KG1 (cell line): ENCODE measurements at places on chromosomes 6 and 20.

DNA sequence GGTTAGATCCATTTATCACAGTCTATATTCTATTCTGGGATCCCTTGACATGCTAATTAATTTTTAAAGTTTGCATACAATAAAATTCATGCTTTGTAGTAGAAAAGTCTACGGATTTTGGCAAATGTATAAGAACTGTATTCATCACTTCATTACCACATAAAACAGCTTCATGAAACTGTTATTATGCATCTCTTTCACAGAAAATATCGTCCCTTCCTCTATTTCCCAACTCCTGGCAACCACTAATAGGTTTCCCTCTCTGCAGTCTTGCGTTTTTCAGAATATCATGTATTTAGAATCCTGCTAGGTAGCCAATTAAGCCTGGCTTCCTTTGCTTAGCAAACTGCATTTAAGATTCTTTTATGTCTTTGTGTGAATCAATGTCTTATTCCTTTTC, 441.3 kb upstream of the RGS17 start:
- DNase-seq, result no peak

GRCh38 chr6:5302995-5303622, 41.8 kb downstream of the FARS2 start:
- DNase-seq, result no peak

GRCh38 chr6:107442938-107443607, 16.3 kb downstream of the PDSS2 start:
- no peak for DNase-seq

DNA sequence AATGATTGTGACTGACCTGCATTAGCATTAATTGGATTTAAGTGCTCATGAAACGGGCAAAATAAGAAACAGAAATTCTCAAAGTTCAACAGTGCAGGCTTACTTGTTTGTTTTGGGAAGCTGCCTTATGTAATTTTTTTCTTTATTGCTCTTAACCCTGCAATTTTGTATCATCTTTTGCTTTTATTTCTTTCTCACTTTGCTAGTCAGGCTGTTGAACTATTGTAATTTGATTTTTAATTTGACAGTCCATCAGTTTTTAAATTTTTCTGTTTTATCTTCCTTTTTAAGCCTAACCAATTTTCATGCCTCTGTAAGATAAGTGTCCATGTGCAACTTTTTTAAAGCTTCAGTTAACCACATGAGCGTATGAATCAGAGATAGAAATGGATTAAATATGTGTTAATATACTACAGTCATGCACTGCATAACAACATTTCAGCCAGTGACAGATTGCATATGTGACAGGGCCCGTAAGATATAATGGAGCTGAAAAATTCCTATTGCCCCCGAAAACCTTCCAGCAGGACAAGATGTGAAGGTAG, 44.6 kb downstream of the PEX7 start:
- DNase-seq, result no peak

- no peak for DNase-seq
Observed at GRCh38 chr6:147434516-147434915, 74.0 kb upstream of the SAMD5 start.

GRCh38 chr6:126086560-126086959, 100.2 kb downstream of the TRMT11 start:
- no peak for DNase-seq

GRCh38 chr6:170212956-170213636, 77.8 kb downstream of the DLL1 start:
- DNase-seq, result no peak

DNA sequence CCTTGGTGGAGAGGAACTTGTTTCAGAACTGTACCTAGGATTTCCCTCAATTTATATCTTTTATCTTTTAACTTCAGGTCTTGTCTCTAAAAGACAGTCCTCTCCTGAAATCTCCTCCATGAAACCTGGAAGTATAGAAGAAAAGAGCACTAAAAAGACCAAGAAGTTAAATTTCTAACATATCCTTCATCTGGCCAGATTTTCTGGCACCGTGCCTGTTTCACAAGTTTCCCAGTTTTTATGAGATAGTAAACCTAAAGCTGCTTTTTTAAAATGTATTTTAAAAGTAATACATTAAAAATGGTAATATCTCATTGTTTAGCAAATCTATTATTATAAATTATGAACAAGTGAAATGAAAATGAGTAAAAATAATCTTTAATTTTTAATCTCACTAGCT, 348.3 kb upstream of the RSPO3 start:
- no peak for DNase-seq

- no peak for DNase-seq
Observed at GRCh38 chr20:32183947-32184635, 23.5 kb downstream of the PLAGL2 start.

DNA sequence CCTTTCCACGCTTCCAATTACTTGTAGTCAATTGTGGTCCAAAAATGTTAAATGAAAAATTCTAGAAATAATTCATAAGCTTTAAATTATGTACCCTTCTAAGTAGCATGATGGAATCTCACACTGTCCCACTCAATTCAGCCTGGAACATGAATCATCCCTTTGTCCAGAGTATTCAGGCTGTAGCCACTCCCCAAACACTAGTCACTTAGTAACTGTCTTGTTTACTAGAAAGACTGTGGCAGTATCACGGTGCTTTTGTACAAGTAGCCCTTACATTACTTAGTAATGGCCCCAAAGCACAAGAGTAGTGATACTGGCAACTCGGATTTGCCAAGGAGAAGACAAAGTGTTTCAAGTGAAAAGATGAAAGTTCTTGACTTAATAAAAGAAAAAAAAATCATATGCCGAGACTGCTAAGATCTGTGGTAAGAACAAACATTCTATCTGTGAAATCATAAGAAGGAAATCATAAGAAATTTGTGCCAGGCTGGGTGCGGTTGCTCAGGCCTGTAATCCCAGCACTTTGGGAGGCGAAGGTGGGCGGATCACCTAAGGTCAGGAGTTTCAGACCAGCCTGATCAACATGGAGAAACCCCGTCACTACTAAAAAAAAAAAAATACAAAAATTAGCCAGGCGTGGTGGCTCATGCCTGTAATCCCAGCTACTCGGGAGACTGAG, 168.5 kb upstream of the SIM1 start:
- no peak for DNase-seq

DNA sequence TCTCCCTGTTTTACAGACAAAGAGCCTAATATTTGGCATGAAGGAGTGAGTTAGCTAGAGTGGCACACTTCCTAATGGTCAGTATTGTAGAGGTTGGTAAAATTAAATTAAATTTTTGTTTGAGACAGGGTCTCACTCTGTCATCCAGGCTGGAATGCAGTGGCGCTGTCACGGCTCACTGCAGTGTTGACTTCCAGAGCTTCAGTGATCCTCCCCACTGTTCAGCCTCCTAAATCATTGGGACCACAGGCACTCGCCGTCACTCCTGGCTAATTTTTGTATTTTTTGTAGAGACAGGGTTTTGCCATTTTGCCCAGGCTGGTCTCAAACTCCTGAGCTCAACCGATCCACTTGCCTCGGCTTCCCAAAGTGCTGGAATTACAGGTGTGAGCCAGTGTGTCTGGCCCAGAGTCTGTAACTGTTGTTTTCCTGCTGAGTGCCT, 70.9 kb downstream of the SCAND1 start:
- no peak for DNase-seq

GRCh38 chr6:119974430-119975159, 625.0 kb upstream of the MAN1A1 start:
- DNase-seq, result no peak

- DNase-seq, result no peak
Observed at GRCh38 chr6:35746516-35746915, 9.7 kb downstream of the ARMC12 start.

DNA sequence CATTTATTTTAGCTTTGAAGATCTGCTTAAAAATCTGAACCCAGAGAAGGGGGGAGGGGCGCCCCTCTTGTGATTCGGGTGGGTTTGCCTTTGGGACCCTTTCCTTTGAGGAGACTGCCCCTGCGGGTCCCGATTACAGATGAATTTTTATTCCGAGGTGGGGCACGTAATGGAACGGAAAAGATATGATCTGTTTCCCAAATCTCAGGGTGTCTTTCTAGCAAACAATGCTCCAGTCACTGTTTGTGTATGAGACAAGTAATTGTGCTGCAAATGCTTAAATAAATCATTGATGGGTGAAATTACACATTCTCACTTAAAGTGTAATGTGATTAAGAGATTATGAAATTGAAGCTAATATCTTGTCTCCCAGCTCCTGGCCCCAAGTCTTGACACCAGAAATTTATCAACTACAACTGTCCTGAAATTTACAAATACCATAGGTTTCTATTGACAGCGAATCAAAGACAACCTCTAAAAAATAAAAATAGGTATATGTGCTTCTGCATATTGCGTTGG, 30.7 kb downstream of the TFAP2A start:
- DNase-seq, result no peak

DNA sequence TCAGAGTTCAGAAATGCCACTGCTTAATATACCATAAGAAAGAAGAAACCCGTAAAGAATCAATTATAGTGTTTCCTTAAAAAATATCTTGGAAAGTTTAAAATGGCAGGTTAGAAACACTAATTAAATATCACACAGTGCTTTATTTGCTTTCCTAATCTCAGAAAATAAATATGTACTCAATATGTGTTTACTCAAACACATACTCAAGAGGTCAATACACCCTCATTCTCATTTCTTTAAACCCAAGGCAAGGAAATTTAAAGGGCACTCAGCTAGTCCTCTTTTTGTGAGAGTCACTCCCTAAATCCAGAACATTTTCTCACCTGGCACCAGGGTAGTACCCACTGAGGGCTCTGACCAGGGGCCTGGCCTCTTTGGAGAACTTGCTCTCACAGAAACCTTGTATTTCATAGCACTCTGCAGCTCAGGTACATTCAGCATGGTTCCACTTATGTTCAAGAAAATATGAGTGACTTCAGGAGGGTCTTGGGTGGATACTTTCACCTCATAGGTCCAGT, 38.2 kb downstream of the ROS1 start:
- no peak for DNase-seq

- no peak for DNase-seq
Observed at GRCh38 chr6:167930295-167930694, 67.2 kb upstream of the KIF25 start.

DNA sequence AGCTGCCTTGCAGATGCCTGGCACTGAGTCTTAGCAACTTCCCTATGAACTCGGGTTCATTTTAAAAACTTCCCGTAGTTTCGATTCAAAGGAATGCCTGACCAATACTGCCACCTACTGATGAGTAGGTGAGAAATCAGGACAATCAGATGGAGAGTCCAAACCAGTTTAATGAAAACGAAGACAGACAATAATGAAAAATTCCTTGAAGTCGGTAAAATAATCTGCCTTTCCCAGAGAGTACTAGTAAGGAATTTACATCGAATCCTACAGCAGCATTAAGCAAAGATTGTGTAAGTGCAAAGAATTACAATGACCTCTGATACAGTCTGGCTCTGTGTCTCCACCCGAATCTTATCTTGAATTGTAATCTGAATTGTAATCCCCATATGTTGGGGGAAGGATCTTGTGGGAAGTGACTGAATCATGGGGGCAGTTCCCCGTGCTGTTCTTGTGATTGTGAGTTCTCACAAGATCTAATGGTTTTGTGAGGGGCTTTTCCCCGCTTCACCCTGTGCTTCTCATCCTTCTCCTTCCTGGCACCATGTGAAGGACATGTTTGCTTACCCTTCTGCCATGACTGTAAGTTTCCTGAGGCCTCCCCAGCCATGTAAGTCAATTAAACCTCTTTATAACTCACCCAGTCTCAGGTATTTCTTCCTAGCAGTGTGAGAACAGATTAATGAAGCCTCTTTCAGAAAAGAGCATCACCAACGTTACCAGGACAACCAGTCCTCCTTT, 134.4 kb downstream of the ARHGAP18 start:
- DNase-seq, result peak; percentile 21
